ENCODE measurements at places on chromosomes 3 and 15. TPM values are rescaled to one million over a fixed set of nuclear protein-coding genes. Genes with fewer than 3 reads are reported as not detected.

- DNase-seq, result no peak
These were observed 21.5 kb downstream of the TJP1 start for GRCh38 chr15:29800491-29801366.

DNA sequence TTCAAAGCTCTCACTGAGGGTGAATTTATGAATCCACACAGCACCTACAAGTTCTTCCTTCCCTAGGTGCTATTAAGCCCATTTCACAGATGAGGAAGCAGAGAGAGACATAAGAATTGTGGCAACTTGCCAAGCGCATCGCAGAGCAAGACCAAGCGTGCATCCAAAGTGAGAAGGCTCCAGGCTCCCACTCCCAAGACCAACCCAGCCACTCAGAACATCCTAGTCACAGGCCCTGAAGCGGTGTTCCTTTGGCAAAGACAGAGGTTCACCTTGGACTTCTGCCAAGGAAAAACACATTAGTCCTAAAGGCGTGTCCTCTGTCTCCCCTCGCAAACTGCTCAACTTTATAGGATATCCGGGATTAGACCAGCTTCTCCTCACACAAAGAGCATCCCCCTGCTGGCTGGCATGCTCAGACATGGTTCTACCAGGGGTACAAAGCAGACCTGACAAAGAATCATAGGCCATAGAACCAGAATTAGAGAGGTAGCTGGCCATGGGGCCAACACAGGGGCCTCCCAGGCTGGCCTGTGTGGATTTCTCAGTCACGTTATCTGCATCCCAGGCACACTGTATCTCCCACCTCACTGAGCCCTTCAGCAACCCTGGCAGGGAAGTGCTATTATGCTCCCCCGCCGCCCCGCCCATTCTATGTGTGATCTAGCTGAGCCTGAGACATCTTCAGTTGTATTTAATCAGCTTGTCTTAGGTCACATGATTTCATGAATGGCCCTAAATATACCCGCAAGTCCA lies 160.2 kb downstream of the FOXP1 start:
- DNase-seq, result no peak

BLM gene
- total RNA-seq, result 3.6 TPM

GRCh38 chr3:45841420-45841756 lies 531 bp downstream of the LZTFL1 start:
- DNase-seq, result peak; percentile 41

DNA sequence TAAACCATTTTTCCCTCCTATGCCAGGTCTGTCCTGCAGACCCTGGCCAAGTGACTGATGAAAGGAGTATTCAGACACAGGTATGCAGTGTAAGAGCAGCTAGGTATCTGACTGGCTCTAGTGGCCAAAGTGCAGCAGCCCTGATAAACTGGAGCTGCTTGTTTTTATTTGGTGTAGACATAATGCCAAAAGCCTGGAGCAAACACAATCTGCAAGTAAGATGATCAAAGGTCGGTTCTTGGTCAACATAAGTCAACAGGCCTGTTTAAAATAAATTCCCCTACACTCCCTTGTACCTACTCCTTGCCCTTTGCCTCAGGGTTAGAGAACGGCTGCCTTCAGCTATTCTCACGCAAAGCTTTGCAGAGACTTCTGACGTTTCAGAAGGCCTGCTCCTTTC lies 1003.1 kb downstream of the ZPLD1 start:
- no peak for DNase-seq

GNAT1 gene
- total RNA-seq, result not detected

DNA sequence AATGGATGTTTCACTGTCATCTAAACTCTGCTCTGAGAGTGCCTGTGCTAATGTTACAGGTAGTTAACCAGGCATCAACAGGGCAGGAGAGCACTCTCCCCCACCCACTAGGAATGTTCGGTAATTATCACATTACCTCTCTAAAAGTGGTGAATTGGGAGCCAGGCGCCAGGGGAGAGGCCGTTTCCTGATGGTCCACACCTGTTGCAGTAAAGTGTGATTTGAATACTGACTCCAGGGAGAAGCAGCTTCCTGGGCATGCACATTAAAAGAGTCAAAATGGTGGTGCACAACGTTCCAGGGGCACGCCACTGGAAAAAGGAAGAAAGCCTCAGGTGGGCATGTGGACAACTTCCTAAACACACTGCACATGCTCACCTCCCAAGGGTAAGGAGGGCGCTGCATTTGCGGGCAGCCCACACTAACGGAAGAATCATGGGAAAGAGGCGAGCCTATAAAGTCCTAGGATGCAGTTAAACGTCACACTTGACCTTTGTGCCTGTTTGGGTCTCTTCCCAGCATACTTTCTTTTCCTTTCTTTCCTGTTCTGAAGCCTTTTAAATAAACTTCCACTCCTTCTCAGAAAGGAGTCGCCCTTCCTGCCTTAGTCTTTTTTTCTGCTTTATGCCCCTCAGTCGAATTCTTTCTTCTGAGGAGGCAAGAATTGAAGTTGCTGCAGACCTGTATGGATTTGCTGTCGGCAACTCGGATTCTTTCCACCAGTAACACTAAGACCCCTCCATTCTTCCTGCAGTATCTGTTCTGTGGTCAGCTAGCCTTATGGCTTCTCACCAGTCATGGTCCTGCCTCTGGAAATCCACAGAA lies 28.9 kb upstream of the GPD1L start:
- DNase-seq, result peak; percentile 67

PDE8A gene
- total RNA-seq, result 93.7 TPM

DNA sequence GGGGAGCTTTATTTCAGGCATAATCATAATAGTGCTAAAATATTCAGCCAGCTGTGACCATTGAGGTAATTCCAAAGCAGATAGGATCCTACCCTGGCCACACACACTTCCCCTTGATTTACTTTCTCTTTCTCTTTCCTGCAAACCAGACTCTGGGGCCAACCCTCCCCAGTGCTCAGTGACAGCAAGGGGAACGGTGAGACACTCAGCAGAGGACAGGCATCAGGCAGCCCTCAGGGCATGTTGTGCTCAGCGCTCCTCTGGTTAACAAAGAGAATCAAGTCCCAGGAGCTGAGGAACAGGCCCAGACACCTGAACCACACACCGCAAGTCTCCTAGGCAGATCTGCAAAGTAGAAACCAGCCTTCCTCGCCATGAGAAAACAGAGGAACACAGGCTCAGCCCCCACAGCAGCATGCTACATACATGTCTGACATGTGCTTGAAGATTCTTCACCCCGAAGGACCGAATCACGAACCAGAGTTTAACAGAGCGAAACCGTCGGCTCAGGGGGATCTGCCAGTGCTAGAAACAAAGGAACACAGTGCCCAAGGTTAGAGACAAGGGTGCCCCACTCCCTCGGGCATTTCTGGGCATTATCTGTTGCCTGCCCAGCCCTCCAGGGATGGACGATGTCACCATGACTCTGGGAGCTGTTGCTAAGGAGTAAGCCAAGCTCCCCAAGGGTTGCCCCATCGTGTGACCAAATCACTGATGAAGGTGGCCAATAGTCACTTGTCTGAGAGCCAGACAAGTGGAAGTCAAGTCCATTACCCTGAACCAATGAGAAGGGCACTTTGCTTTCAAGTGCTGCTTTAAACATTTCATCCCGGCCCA lies 17.5 kb downstream of the HDC start:
- peak; percentile 33 for DNase-seq

- no peak for DNase-seq
These were observed 51.1 kb upstream of the PLXNA1 start for GRCh38 chr3:126931806-126932187.

DNA sequence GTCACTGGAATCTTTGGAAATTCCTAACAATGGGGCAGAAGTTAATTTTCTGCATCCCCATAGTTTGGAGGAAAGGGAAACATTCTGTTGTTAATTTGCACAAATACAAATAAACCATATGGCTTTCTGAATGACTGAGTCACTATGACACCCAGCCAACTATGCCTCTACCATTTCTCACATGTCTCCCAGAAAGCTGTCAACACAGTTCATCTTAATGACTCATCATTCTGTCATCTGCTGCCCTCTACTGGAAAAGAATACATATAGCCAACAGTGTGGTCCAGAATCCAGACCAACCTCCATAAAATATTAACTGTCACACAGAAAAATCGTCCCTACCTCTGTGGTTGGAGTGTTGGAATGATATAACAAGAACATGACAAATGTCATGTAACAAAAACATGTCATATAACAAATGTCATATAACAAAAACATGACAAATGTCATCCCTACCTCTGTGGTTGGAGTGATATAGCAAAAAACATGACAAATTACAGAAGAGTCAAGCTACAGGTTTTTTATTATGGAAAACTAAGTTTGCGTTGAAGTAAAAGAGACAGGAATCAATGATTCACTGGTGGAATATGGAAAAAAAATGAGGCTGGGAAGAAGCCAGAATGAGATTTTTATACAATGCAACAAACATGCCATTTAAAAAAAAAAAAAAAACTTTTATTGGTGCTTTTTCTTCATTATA lies 47.7 kb upstream of the GYG1 start:
- no peak for DNase-seq

FANCD2OS gene
- total RNA-seq, result not detected

LZTFL1 gene
- 11.2 TPM for total RNA-seq

THAP10 gene
- total RNA-seq, result 1.4 TPM

SERINC4 gene
- not detected for total RNA-seq

GRCh38 chr15:39783244-39783820 lies 691 bp upstream of the FSIP1 start:
- DNase-seq, result no peak

DNA sequence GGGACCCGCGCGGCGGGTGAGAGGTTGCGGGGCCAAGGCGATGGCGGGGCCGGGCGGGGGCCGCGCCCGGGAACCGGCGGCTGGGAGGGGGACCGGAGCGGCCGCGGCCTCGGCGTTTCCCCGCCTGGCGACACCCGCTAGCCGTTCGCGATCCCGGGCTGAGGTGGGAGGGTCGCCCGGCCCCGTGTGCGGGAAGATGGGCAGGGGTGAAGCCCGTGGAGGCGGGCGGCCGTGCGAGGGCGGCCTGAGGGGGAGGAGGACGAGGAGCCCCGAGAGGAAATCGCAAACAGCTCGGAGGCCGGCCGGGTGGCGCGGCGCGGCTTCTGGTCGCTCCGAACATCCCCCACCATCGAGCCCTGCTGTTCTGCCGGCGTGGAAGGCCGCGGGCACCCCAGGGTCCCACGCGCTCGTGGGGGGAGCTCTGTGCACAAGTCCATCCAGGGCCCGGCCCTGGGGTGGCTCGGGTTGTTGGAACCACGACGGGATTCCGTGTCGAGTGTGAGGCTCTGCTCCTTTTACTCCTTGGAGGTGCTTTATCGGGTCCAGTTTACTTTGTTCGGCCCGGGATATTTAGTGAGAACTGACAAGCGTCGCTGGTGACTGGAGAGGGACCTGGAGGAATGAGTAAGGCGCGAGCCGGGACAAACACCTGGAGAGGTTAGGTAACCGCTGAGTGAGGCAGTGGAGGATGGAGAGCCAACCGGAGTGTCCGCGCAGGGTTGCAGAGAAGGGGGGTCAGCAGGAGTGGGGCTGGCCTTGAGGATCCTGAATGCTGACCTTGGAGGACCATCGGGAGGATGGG lies 728 bp downstream of the CRTC3 start:
- peak; percentile 41 for DNase-seq

CATSPER2 gene
- total RNA-seq, result 9.0 TPM

DNA sequence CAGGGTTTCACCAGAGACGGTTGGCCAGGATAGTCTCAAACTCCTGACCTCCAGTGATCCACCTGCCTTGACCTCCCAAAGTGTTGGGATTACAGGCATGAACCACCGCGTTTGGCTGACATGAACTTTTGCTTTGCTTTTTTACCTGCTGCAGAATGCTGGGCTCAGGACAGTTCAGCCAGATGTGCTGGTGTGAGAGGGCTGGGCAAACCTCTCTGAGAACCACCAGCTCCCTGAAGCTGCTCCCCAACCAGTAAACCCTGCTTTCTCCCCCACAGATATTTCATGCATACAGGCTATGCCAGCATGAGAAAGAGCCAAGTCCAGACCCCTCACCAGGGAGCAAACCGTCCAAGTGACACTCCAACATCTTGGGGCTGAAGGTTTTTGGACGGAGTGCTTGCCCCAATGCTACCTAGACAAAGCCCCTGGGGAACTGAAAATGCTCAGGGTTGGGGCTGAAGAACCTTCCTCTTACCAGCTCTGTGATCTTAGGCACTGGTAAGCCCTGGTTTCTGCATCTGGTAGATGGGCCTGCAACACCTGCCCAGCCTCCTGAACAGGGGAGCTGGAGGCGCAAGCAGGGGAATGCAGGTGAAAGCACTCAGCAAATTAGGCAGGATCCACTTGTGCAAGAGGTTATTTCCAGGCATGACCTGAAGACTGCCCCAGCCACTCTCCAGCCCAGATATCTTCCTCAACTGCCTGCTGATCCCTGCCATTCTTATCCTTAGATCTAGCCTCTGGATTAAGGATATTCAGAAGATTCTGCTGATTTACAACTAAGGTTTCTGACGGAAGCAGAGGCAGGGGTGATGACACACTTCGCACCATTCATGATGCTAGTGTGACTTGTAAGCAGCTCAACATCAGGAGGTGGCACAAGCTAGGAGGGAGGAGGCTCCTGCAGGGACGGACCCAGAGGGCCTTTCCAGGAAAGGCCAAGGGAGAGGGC lies 78.8 kb downstream of the TLE3 start:
- DNase-seq, result no peak

COL6A6 gene
- not detected for total RNA-seq

DNA sequence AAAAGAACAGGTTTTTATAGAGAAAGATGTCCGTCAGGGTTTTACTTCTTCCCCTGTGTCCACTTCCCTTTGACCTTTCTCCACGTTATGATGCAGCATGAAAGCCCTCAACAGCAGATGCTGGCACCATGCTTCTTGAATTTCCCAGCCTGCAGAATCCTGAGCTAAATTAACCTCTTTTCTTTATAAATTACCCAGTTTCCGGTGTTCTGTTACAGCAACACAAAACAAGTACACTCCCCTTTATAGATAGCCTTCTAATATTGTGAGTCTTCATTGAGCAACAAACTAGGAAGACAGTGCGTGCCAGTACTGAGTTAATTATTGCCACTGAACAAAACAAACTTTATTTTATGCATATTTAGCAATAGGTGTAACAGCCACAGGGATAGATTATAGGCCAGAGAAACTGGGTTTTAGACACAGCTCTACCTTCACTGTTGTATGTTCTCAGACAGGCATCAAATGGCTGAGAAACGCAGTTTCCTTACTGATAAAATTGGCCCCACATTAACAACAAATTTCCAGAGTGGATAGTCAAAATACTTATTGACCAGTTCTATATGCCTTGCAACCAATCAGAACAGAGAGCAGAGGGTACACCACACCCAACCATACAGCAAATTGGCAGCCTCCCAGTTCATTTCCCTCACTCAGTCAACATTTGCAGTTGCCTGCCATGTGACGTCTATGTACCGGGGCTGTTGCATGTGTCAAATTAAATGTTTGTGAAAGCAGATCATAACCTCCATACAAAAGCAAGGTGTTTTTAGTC lies 14.4 kb upstream of the TBL1XR1 start:
- DNase-seq, result peak; percentile 93

DNA sequence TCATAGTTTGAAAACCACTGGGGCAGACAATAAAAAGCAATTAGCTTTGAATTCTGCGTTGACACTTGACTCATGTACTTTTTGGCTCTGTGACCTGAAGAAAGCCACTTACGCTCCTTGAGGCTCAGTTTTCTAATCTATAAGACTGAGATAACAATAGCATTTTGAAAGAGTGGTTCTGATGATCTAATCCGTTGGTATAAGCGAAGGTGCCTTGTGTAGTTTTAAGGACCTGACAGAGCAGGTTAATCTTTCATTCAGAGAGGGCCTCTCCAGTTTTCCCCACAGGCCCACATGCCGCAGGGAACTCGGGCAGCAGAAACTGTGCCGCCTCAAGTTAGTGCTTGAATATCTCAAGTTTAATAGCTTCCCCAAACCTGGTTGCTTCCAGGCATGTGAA lies 306.0 kb upstream of the GBE1 start:
- DNase-seq, result no peak
